ENCODE measurements at places on chromosomes 4 and X. TPM values are rescaled to one million over a fixed set of nuclear protein-coding genes. Genes with fewer than 3 reads are reported as not detected.

DNA sequence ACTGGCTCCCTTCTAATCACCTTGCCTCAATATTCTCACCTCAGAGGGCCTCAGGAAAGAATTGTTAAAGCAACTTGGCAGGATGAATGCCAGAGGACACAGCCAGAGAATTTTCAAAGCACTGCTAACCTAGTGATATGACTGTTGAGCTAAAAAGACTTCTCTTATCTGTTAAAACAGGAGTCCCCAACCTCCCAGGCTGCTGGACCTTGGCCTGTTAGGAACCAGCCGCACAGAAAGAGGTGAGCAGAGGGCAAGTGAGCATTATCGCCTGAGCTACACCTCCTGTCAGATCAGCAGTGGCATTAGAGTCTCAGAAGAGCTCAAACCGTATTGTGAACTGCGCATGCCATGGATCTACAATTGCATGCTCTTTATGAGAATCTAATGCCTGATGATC lies 1.7 kb upstream of the KCNE5 start:
- no peak for DNase-seq

DNA sequence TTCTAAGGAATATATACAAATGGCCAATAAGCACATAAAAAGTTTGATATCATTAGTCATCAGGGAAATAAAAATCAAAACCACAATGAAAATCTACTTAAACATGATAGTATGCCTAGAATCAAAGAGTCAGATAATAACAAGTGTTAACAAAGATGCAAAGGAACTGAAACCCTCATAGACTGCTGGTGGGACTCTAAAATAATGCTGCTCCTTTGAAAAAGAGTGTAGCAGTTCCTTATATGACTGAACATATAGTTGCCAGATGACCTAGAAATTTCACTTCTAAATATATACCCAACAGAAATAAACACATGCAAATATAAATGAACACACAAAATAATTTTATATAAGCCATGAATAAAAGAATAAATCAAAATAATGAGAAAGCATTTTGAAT lies 205.1 kb upstream of the CTSO start:
- no peak for DNase-seq

DNA sequence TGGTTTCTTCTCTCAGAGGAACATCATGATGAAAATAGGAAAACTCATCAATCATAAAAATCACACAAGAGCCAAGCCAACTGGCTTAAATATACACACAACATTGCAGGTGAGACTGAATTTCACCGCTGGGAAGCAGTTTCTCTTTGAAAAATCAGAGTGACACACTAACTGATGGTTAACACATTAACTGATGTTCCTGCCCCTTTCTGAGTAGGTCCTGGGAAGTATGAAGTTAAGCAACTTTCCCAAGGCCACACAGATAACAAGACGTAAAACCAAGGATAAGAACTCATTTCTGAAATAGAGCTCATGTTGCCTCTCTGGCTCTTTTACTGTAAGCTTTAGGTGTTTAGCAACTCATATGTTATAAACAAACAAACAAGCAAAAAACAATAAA lies 813.7 kb upstream of the HS3ST1 start:
- no peak for DNase-seq

Gene CXCR3
- 5.2 TPM for total RNA-seq

Gene TMEM164
- total RNA-seq = 63.2 TPM

Gene RBM47
- total RNA-seq = 169 TPM

Gene MAP7D2
- total RNA-seq = under 0.01 TPM

Gene TLR1
- 36.2 TPM for total RNA-seq

- no peak for DNase-seq
Measured at GRCh38 chrX:79556800-79557199, 189.7 kb upstream of the ITM2A start.

- no peak for DNase-seq
Measured at GRCh38 chrX:41184312-41184711, 99.1 kb downstream of the USP9X start.

GRCh38 chrX:74509989-74510388 lies 88.7 kb downstream of the SLC16A2 start:
- no peak for DNase-seq

DNA sequence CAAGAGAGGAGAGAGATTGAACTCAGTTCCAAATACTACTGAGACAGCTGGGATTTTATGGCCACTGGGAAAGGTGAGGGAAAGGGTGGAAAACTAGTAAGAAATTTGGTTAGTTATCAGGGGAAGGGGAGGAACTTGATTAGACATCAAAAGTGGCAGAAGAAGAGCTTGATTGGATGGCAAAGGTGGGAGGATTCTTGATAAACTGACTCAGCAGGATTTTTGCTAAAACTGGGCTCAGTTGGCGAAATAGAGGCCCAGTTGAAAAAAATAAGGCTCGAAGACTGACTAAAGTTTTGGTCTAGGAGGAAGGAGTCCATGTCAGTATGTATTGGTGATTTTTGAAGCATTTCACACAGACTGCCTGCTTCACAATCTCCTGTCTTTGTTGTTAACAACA lies 10.0 kb downstream of the BEX3 start:
- DNase-seq = no peak

Gene ARHGAP4
- 353 TPM for total RNA-seq

DNA sequence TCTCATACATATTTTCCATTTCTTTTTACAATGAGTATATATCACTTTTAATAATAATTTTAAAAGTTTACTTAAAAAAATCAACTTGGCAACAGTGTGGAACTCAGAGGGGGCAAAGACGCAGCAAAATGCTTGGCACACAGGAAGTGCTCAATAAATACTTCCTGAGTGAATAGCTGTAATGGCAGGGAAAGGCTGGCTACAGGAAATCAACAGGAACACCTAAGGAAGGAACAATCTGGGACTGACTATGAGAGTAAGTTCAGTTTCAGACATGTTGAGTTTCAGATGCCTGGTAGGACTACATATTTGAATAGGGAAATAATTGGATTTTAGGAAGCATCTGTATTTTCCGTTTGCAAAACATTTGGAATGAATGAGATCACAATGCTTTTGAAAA lies 137.6 kb downstream of the SCLT1 start:
- DNase-seq = no peak

- DNase-seq = no peak
Measured at GRCh38 chr4:58766763-58767162, 1656.6 kb upstream of the IGFBP7 start.

Measured in upper lobe of left lung (tissue), 6 donors.